ENCODE measurements at places on chromosomes 3 and 15.

DNA sequence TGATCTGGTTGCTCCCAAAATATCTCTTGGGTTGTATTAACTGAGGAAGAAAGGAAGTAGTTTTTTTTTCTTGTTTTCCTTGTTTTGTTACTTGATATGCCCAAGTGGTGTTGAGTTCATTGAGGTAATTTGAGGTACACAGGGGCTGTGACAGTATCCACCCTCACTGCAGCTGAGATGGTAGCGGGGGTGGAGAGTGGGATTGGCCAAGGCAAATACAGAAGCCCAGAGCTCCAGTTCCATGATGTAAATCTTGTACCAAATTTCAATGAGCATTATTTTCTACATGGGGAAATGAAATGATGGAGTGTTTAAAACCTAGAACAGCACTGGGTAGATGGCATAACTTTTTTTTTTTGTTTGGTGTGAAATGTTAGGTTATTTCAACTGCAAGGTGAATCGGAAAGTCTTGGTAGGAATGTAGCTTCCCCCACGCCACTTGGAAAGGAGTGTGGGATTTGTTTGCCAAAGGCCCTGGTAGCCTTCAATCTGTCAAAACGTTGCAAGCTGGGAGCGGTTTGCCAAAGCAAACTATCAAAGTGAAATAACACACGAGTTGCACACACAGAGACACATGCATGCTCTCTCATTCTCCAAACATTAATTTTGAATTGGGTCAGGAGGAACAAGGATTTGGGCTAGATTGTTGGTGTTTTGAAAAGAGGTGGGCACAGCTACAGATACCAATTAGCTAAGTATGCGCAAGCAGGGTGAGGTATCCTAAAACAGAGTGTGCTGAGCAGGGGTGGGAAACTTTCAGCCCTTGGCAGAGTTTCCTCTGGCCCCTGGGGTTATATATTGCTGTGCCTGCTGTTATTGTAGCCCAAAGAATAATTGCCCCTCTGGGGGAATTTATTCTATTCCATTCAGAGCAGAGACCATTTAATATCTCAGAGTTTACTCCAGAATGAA, 34.6 kb downstream of the THSD4 start:
- no peak for DNase-seq

GRCh38 chr3:36991147-36991546, 1.8 kb downstream of the EPM2AIP1 start:
- no peak for DNase-seq

DNA sequence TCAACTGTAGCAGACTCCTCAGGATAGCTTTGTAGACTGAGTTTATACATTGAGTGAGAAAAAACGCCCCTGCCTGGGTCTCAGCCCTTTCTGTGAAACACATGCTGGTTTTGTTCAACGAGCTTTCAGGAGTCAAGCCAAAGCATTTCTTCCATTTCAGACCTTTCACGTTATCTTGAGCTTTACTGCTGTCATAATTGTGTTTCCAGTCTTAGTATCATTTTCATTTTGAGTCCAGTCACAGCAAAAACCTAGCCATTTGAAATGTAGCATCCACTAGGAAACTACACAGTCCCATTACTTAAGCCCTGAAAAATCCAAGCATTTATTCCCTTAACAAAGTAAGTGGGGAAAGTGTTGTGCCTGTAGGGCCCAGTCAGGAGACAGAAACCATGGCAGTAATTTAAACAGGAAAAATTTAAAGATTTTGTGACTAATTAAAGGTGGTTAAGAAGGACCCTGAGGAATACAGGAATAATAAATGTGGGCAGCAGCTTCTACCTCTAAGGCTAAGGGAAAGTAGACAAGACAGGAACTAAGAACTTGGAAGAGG, 110.1 kb upstream of the ABHD17C start:
- no peak for DNase-seq

- no peak for DNase-seq
Measured at GRCh38 chr15:101444807-101445508, 44.5 kb downstream of the PCSK6 start.

DNA sequence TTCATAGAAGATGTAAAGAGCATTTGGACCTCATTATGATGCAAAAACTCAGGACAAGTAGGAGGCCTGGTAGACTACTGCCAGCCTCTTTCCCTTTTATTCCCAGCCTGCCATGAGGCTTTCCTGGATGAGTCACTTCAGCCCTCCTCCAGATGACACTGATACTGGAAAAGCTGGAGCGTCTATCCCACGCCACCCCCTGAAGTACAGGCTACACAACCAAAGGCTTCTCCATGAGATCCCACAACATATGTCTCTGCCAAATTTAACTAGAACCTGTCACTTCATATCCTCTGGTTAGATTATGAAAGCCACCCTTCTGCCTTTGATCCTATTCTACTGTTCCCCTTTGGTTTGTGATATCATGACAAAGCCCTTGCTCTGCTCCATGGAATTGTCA, 56.1 kb upstream of the CPNE4 start:
- no peak for DNase-seq

Measured in CD4-positive, alpha-beta T cell treated with Interleukin-6 at 100 ng/mL for 8 hours (primary cell).